ENCODE measurements at places on chromosomes 1 and 21. TPM values are rescaled to one million over a fixed set of nuclear protein-coding genes. Genes with fewer than 3 reads are reported as not detected.
A peak's percentile ranks its signal among the peaks of the same experiment; 100 is the strongest.

Gene HORMAD1
- 0.93 TPM for total RNA-seq

Gene RHEX
- 1.7 TPM for total RNA-seq

Gene DMRTB1
- total RNA-seq = not detected

Gene FAM89A
- 27.0 TPM for total RNA-seq

Gene LRRC71
- total RNA-seq = not detected

DNA sequence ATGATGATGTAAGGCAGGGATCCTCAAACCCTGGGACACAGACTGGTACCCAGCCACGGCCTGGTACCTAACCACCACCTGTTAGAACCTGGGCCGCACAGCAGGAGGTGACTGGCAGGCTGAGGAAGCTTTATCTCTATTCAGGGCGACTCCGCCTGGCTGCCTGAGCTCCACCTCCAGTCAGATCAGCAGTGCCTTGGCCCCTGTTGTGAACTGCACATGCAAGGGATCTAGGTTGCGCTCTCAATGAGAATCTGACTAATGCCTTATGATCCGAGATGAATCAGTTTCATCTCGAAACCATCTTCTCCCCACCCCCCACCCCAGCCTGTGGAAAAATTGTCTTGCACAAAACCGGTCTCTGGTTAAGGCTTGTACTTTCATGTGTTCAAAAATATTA lies 4.2 kb downstream of the RNPC3 start:
- H3K4me3 ChIP-seq = no peak overlapping the region
- no peak overlapping the region for H3K27ac ChIP-seq
- H3K27me3 ChIP-seq = no peaks in the 10 kb centered on the region
- H3K4me1 ChIP-seq = peaks cover 22% of the 10 kb centered on the region

DNA sequence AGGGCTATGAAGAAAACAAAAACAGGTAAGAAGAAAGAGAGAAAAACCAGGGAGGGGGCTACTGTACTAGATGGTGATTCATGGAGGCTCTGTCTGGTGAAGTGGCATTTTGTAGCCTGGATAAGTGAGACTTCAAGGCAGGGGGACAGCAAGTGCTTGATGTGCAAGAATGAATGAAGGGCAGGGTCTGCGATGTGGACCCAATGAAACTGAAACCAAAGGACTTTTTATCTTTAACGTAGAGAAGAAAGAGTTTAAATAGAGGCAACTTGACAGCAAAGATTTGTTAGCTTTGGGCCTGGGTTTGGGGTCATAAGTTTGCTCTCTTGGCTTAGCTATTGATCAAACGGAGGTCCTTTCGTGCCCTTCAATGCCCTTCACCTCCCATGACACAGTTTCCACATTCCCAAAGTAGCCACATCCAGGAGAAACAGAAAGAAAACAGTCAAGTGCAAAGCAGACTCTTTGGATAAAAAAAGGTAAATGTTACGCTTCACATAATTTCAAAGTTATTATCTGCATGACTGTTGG lies 291.0 kb downstream of the GRIK1 start:
- no peaks in the 10 kb centered on the region for H3K27me3 ChIP-seq
- no peak overlapping the region for H3K27ac ChIP-seq

- DNase-seq = no peak
- H3K27ac ChIP-seq = no peak overlapping the region
- H3K36me3 ChIP-seq = no peaks in the 10 kb centered on the region
- H3K4me3 ChIP-seq = no peak overlapping the region
- no peaks in the 10 kb centered on the region for H3K4me1 ChIP-seq
Measured at GRCh38 chr1:38392861-38393260, 346.3 kb upstream of the POU3F1 start.

GRCh38 chr1:3553940-3554223 lies 57.4 kb downstream of the MEGF6 start:
- no peak overlapping the region for H3K4me3 ChIP-seq
- H3K27ac ChIP-seq = no peak overlapping the region

- H3K36me3 ChIP-seq = no peaks in the 10 kb centered on the region
- H3K27me3 ChIP-seq = no peaks in the 10 kb centered on the region
- H3K27ac ChIP-seq = peak overlapping the region; percentile 80
- peaks cover 96% of the 10 kb centered on the region for H3K4me1 ChIP-seq
- DNase-seq = peak; percentile 70
Measured at GRCh38 chr1:43302201-43302600, 1.4 kb downstream of the TIE1 start.

DNA sequence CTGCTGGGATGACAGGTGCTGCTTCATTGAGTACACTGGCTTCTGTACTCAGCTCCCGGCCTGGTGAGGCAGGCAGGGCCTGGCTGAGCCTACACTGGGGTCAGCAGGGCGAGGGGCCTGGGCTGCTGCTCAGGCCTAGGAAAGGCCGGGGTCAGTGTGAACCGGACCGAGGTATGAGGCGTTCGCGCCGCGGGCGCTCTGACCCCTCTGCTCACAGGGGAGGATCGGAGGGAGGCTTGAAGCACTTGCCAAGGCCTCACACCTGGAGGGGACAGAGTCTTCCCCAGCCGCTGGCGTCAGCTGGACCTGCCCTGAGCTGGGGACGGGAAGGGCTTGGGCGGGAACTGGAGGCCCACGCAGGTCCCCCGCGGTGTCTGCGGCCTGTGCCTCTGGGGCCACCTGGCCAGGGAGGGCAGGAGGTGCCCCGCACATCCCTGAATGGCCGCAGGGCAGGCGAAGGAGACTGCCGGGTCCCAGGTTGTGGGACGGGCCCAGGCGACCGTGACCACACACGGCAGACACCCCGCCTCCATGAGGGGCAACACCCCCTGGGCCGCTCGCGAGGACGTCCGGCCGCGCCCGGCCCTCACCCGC lies 466 bp downstream of the PEX10 start:
- peak overlapping the region; percentile 85 for H3K4me3 ChIP-seq
- no peak for DNase-seq
- peak overlapping the region; percentile 32 for H3K27ac ChIP-seq
- no peaks in the 10 kb centered on the region for H3K27me3 ChIP-seq
- H3K4me1 ChIP-seq = peaks cover 18% of the 10 kb centered on the region
- H3K36me3 ChIP-seq = peaks cover 5% of the 10 kb centered on the region

DNA sequence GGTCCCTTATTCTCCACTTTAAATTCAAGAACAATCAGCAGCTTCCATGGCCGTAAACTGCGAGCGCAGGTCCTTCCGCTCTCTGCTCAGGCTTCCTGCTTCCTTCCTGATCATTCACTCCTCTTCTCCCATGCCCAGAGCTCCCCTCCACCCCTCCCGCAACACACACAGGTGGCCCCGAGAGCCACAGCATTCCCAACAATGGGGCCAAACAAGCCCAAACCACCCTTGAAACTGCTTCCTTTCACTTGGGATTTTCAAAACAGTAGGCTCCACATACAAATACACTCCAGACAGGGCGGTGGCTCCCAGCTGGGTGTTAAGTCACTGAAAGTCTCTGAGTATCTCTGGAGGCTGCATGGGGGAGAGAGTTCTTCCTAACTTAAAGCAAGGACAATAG lies 11.4 kb downstream of the FAM89A start:
- no peak overlapping the region for H3K4me3 ChIP-seq
- H3K27ac ChIP-seq = peak overlapping the region; percentile 12
- no peaks in the 10 kb centered on the region for H3K4me1 ChIP-seq
- no peaks in the 10 kb centered on the region for H3K27me3 ChIP-seq

DNA sequence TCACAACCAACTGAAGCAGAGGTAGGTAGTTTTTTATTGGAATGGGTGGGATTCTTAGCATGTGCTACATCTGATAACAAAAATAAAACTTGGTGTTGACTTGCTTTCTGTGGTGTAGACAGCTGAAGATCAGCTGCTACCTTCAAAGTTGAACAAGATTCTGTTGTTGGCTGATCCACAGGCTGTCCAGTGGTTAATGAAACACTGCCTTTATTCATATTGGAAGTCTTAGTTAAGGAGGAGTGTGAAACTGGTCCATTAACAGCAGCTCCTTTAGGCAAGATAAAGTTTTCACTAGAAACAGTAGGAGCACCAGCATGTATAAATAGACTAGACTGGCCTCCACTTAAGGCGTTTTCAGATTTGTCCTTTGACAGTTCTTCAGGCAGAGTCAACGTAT lies 81.1 kb downstream of the ZNF644 start:
- no peaks in the 10 kb centered on the region for H3K27me3 ChIP-seq
- H3K4me1 ChIP-seq = no peaks in the 10 kb centered on the region
- no peak overlapping the region for H3K4me3 ChIP-seq
- no peak for DNase-seq
- H3K36me3 ChIP-seq = no peaks in the 10 kb centered on the region

DNA sequence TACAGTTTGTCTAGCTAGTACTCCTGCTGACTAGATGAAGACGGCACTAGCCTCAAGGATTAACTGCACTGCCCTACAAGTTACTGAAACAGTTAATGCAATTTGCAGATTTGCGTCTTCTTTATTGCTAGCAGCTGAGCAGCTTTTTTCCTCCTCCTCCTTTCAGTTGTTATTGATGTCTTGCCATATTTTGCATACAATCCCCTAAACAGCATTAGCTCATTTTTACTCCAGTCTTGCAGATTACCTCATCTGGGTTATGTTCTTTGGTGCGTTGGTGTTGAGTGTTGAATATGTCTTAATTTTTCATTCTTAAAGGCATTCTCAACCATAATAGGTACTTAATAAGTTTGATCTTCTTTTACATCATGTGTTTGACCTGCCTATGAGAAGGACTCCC lies 363.4 kb upstream of the LYPLAL1 start:
- DNase-seq = no peak
- H3K27me3 ChIP-seq = no peaks in the 10 kb centered on the region
- no peak overlapping the region for H3K27ac ChIP-seq
- H3K36me3 ChIP-seq = no peaks in the 10 kb centered on the region
- H3K4me3 ChIP-seq = no peak overlapping the region

- no peaks in the 10 kb centered on the region for H3K36me3 ChIP-seq
- DNase-seq = no peak
- H3K27me3 ChIP-seq = no peaks in the 10 kb centered on the region
- no peak overlapping the region for H3K4me3 ChIP-seq
Measured at GRCh38 chr1:230495891-230496385, 69.8 kb upstream of the PGBD5 start.

DNA sequence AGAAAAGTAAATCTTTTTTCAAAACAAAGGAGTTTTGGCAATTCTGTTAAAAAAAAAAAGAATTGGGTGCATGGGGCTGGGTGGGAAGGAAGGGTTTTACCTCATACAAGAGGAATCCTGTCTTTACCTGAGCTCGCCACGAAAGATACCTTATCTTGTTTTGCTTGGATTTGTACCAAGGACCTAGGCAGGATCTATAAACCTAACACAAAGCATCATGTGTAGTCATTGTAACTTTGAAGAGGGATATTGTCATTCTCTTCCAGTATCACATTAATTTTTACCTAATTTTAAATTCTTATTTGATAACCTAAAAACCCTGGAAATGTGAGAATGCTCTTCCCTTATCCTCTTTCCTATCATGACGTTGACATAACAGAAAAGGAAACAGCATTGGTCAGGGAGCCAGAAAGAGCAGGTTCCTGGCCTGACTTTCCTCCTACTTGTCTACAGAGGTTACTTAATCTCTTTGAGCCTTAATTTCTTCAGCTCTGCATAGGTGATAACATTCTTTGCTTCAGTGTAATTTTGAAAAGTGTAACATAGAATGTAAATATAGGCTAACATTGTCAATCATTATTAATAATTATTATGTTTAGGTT lies 4.0 kb upstream of the LAMC1 start:
- no peak for DNase-seq
- no peaks in the 10 kb centered on the region for H3K27me3 ChIP-seq
- H3K36me3 ChIP-seq = no peaks in the 10 kb centered on the region
- H3K4me3 ChIP-seq = no peak overlapping the region
- no peak overlapping the region for H3K27ac ChIP-seq

- no peaks in the 10 kb centered on the region for H3K36me3 ChIP-seq
- no peaks in the 10 kb centered on the region for H3K27me3 ChIP-seq
- H3K4me1 ChIP-seq = no peaks in the 10 kb centered on the region
- peak; percentile 83 for DNase-seq
- H3K27ac ChIP-seq = peak overlapping the region; percentile 98
Measured at GRCh38 chr1:96559707-96560596, 161.6 kb upstream of the PTBP2 start.

DNA sequence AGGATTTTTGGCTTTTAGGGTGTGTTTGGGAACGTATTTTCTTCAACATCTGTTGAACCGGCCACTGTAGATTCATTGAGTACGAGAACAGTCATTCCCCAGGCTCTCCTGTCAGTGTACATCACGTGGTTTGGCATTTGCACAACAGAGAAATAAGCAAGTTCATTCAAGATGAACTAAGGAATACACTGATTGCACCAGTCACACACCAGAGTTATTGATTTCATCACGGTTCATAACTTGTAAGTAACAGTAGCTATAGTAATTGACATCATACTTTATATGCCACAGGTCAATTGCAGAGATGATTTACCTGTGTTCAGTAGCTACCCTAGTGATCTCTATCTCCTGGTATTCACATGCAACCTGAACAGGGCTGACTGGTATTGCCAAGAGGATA lies 90.7 kb upstream of the ETS2 start:
- no peak overlapping the region for H3K4me3 ChIP-seq
- no peak for DNase-seq
- no peaks in the 10 kb centered on the region for H3K27me3 ChIP-seq
- H3K27ac ChIP-seq = no peak overlapping the region

GRCh38 chr21:25342816-25343215 lies 264.5 kb downstream of the MRPL39 start:
- no peak overlapping the region for H3K4me3 ChIP-seq
- no peaks in the 10 kb centered on the region for H3K4me1 ChIP-seq
- no peaks in the 10 kb centered on the region for H3K36me3 ChIP-seq
- no peak for DNase-seq
- H3K27ac ChIP-seq = no peak overlapping the region

DNA sequence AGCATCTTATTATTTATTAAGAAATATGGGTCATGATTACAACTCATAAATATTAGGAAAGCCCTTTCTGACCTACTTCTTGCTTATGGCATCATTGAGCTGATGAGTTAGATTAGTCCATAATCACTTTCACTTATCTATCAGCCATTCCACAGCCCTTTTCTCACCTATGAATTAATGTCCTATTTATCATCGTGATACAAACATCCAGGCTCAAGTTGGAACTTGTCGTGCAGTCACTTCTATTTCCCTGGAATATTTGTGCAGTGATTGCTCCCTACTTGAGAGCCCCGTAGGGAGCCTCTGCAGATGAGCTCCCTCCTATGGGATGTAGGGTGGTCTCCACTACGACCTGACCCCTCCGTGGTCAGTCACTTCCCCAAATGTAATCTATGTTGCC lies 8.1 kb upstream of the F3 start:
- peaks cover 50% of the 10 kb centered on the region for H3K4me1 ChIP-seq
- H3K36me3 ChIP-seq = no peaks in the 10 kb centered on the region
- peak overlapping the region; percentile 93 for H3K27ac ChIP-seq
- DNase-seq = no peak

GRCh38 chr1:2465371-2466269 lies 10.5 kb upstream of the PLCH2 start:
- no peak overlapping the region for H3K27ac ChIP-seq
- no peaks in the 10 kb centered on the region for H3K27me3 ChIP-seq
- no peaks in the 10 kb centered on the region for H3K36me3 ChIP-seq
- peaks cover under 1% of the 10 kb centered on the region for H3K4me1 ChIP-seq
- no peak for DNase-seq

All from thyroid gland (tissue), 4 donors.